ENCODE measurements at places on chromosomes 7 and 10. TPM values are rescaled to one million over a fixed set of nuclear protein-coding genes. Genes with fewer than 3 reads are reported as not detected.
A peak's percentile ranks its signal among the peaks of the same experiment; 100 is the strongest.

The TRPV5 gene
- 0.05 TPM for total RNA-seq

The EIF5AL1 gene
- 0.28 TPM for total RNA-seq

The HNRNPH3 gene
- 22.9 TPM for total RNA-seq

The SMO gene
- total RNA-seq: 11.7 TPM

The IFIT1B gene
- 0.38 TPM for total RNA-seq

The C7orf33 gene
- not detected for total RNA-seq

The FRAT1 gene
- total RNA-seq: 4.7 TPM

The NKX1-2 gene
- total RNA-seq: 0.05 TPM

The LLCFC1 gene
- total RNA-seq: not detected

The TMUB1 gene
- 17.0 TPM for total RNA-seq

The GNAT3 gene
- total RNA-seq: 0.19 TPM

The SPDYE6 gene
- total RNA-seq: not detected

The INMT gene
- total RNA-seq: 0.94 TPM

The TMEM140 gene
- 4.3 TPM for total RNA-seq

The ACSM6 gene
- total RNA-seq: 5.1 TPM

The TAS2R5 gene
- 0.57 TPM for total RNA-seq

The CARD11 gene
- total RNA-seq: 7.2 TPM

The PRSS37 gene
- 0.47 TPM for total RNA-seq

The SMARCD3 gene
- 4.1 TPM for total RNA-seq

GRCh38 chr10:50577681-50578350 is 45.9 kb downstream of the SGMS1 start:
- DNase-seq: no peak

DNA sequence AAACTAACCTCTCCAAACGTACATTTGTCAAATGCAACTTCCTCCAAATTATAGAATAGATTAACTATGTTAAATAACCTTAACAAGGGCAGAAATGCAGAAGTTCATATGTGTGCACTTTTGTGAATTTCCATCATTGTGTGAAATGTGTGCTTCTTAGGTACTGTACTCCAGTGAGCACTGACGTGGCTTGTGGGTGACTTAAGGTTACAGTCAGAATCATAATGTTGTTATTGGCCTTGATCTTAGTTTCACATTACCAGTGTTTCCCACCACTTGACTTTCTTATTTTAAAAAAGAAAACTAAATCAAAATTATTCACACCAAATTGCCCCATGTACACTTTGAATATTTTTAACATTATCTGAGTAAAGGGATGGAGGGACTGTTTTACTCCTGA is 155.1 kb upstream of the FZD8 start:
- no peak for DNase-seq

DNA sequence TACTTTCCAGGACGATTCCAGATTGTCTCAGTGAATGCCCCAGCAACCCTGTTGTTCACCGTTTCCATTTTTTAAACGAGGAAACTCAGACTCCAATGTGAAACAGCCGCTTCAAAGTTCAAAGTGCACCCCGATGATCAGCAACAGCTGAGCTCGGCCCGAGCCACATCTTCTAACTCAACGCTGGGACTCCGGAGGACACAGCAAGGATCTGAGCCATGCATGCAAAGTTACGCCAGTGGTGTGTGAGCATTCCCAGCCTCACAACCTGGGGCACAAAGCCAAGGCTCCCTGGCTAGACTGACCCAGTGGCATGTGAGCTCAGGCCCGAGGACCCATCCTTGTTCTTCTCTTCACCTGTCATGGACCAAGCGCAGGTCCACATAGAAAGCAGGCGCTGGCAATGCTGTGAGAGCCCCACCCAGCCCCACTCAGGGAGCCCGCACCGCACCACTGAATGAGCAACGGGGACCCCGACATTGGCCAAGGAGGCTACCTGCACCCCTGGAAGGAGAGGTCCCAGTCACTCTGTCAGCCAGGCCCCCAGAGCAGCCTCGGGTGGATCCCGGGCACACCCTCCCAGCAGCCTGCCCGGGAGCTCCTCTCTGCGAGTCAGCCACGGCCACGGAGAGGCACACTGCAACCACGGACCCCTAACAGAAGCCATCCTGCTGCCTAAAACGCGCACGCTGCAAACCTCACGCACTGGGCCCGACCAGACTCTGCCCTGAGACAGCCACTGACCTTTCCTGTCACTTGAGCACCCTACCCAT is 82.9 kb downstream of the MAD1L1 start:
- DNase-seq: no peak

DNA sequence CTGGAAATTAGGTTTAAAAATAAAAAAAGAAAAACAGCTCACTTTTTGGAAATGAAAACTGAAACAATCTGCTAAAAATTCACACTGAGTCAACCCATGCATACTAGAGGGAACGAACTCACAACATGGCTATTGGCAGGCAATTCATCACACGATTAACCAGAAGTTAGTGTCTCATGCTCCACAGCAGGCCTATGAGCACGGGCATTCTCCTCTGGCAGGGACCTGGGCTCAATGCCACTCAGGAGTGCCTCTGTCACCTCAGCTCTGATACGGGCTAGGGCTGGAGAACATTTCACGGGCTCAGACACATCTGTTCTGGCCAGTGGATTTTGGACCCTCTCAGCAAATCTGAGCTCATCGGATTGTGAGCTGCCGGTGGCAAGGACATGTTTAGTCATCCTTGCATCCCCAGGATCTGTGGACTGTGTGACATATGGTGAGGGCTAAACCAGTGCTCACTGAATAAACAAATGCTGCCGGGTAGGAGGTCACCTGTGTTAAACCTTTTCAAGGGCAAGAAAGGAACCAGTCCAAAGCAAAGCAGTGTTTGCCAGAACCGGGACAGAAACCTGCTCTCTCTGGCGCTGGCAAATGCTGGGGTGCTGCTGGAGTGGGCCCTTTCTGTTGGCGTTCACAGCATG is 40.1 kb downstream of the POLR3A start:
- no peak for DNase-seq

DNA sequence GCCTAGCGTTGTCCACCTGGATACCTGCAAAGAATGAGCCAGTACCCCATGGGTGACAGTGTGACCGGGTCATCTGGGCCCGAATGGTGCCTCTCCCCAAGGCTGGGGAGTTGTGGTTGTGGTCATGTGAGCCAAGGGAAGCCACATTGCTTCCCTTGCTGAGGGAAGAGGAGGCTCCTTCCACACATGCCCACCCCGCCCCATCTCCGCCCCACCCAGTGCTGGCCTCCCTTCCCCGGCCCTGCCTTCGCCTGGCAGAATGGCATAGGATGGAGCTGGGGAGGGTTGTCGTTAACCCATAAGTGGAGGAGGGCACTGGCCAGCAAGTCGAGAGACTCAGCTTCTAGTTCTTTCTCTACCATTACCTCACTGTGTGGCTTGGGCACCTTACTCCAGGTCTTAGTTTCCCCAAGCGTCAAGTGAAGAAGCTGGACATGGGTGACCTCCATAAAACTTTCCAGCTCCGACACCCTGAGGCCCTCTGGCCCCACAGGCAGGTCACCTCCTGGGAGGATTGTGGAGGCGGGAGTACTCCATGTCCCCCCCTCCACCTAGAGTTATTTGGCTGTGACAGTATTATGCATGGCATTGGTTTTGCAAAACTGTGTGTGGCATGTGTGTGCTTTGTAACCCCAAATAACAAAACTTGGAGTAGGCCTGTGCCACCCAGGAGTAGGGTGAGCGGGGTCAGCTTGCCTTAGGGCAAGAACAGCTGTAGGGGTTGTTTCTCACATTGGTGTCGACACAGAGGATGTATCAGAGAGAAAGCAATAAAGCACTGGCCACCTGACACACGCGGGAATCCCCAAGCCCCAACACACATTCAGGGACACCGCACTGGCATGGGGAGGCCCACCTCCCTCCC is 90.5 kb upstream of the MACROH2A2 start:
- no peak for DNase-seq

DNA sequence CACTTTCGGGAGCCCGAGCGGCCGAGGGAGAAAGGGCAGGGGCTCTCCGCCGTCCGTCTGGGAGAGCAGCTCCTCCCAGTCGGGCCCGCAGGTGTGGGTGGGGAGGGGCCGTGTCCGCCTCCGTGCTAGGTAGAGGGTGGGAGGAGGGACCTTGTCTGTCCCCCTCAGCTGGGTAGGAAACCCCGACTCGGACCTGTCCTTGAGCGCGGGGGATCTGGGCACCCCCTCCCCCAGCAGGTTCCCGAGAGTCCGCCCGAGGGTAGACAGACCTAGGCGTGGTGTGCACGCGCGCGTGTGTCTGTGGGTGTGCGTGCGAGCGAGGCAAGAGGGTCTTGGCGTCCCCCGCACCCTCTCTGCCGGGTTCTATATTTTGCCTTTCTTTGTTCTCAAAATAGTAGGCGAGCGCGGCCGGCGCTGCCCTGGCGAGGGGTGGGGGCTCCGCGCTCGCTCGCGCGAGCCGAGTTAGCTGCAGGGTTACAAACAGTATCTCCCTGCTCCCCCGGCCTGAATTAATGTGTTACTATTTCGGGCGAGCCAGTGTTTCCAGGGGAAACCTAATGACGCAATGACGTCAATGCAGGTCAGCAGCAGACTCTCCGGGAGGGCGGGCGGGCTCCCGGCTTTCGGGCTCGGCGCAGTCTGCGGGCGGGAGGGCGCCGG is 73.9 kb upstream of the LEP start:
- DNase-seq: no peak

GRCh38 chr10:95441547-95441923 is 119.6 kb downstream of the SORBS1 start:
- no peak for DNase-seq

- DNase-seq: peak; percentile 66
These were observed 43.4 kb downstream of the GLRX3 start for GRCh38 chr10:130179640-130180039.

- no peak for DNase-seq
These were observed 191.7 kb upstream of the FERD3L start for GRCh38 chr7:19336836-19337383.

DNA sequence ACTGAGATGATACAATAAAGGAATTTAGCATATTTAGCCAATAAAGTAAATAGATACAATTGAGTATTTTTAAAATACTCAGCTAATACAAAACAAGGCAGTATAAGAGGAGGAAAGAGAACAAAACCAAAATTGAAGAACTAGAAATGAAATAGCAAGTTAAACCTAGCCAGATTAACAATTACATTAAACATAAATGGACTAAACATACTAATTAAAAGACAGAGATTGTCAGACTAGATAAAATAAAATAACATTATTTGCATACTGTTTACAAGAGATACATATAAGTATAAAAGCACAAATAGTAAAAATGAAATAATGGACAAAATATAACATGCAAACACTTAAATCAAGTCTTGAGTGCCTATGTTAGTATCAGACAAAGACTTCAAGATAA is 517.7 kb upstream of the PHF14 start:
- no peak for DNase-seq

- peak; percentile 7 for DNase-seq
These were observed 514 bp downstream of the RNF216 start for GRCh38 chr7:5780801-5781496.

- DNase-seq: no peak
These were observed 11.3 kb upstream of the TRPV6 start for GRCh38 chr7:142896741-142897379.

GRCh38 chr7:44291066-44291732 is 34.2 kb downstream of the CAMK2B start:
- DNase-seq: no peak

- DNase-seq: no peak
These were observed 80.0 kb downstream of the NRCAM start for GRCh38 chr7:108376206-108376605.

DNA sequence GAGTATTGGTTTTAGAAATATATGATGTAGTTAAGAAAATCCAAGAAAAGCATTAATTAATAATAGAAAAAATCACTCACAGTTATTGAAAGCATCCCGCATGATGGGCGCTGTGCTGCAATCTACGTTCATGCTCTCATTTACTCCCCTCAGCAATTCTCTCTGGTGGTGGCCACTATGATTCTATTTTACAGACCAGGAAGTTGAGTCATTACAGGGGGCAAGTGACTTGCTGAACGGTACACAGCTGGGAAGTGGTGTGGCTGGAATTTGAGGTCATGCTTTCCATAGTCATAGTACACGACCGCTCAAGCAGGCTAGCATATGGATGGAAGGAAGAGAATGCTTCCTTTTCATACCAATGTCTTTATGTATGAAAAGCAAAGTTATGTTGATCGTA is 117.4 kb downstream of the TES start:
- DNase-seq: no peak

DNA sequence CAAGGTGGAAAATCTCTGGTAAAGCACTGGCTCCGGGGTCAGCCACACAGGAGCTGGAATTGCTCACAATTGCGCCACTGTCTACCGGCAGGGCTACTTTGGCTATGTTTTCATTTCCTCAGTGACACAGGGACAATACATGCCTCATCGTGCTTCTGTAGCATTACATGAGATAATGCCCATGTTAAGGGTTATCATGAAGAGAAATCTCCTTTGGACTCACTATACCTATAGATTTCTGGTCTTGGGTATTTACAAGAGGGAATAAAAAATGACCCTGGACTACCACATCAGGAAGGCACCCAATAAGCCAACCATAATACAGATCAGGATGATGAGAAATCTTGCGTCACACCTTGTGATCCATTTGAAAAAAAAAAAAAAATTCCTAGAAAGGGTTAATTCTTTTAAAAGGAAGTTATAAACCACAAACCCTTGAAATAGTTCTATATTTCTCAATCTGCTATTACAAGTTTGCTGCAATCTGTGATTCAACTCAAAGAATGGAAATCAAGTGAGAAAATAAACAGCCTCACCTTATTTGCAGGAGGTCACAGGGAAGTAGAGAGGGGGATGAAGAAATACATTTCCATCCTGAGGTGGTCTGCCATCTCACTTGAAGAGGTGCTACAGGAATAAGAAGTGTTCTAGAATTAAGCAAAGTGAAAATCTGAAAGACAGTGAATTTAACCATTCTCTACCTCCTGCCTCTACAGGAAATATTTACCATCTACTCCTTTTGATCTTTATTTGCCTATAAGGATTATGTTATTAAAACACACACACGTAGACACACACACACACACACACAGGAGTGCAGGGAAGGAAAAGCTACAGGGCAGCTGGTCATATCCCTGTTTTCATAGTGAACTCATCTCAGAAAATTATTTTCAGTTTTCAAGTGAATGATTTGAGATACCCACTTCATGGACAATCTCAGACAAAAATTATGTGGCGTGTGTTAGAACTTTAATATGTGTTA is 231.3 kb upstream of the CELF2 start:
- DNase-seq: no peak

DNA sequence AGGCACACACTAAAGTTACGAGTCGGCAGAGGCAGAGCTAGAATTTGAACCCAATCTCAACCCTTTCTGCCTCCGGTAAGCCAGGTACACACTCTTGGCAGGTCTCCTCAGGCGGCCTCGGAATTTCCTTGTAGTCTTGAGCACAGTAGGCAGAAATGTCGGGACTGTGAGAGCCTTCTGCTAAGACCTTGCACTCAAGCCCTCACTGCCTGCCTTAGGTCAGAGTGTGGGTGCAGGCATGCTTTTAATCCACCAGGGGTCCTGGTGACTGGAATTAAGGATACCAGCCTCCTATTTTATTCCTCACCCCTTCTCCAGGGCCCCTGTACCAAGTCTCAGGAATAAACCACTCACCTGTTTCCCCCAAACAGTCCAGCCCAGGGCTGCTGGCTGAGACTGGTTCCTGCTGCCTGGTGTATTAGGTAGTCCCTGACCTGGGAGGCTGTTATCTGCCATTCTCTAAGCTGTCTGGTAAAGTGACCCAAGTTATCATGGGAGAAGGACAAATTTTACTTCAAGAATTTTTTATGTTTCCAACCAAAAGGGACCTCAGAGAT is 855 bp downstream of the ATP6V1F start:
- DNase-seq: peak; percentile 32

- DNase-seq: no peak
These were observed 369.5 kb downstream of the ABCA13 start for GRCh38 chr7:48540746-48541145.
